ENCODE measurements at places on chromosomes 4 and X. TPM values are rescaled to one million over a fixed set of nuclear protein-coding genes. Genes with fewer than 3 reads are reported as not detected.

DNA sequence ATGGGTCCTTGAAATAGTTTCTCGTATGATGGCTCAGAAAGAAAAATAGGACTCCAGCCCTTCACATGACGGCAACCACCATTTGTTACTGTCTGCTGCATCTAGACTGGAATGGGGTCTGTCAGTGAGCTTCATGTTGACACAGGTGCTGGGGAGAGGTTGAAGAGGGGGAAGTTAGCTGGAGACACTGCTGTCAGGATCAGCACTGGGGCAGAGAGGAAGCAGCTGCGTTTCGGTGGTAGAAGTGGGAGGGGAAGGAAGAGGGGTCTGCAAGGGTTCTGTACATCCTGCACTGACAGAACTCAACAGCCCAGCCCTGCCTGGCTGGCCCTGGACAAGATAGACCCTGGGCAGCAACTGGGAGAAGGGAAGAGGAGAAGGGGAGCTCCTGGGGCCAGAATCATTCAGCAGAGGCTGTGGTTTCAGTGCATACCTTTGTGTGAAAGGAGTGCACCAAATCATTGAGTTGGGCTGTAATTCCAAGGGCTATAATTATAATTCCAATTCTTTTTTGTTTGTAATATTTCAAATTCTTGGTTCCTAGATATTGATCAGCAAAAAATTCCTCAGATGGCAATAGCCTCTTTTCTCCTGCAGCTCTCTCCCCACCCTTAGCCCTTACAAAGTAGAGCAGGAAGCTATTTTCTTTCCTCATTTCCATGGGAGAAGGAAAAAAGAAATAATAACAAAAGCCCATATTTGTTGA lies 119.4 kb upstream of the C1GALT1C1 start:
- DNase-seq: no peak

DNA sequence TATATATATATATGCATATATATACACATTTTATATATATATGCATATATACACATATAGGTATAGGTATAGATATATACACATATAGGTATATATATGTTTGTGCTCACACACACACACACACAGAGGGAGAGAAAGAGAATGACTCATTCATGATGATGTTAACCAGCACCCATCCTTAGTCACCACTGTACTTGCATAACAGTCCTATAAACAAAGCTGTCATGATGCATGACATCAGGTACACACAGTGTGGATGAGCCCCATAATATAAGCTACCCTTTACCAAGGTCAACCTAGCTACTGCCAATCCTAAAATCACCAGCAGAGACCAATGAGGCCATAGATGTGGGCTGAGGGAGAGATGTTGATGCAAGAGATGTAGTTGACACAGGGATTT lies 1408.0 kb downstream of the RAPGEF2 start:
- no peak for DNase-seq

DNA sequence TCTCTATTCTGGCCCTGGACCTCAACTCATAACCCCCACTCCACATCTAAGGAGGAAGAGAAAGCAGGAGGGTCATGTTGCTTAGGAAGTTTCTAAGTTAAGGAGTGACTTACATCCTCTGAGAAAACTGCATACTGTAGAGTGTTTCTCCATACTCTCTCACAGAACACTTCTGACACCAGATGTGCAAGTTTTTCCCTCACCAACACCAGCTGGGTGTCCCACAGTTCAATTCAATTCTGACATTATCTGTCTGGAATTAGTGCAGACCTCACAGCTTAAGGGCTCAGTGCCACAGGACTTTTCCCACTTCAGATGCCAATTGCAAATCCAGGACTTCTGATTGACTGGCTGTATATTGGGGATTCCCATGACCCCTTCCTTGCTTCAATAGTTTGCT lies 89.0 kb upstream of the SFRP2 start:
- DNase-seq: no peak

GRCh38 chr4:147336252-147336651 lies 144.6 kb upstream of the EDNRA start:
- no peak for DNase-seq

DNA sequence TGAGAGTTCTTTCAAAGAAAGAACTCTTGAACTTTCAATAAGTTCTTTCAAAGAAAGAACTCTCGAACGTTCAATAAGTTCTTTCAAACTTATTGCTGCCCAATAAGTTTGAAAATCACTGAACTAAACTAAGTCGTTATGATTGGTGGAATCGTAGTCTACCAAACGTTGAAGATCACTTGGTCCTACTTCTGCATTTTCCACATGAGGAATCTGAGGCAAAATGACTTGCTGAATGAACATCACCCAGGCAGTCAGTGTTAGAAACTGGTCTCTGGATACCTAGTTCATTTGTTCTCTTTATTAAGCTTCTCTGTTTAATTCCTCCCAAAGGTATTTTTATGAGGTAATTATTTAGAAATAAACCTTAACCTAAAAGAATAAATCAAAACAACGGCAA lies 7.1 kb upstream of the CNOT6L start:
- DNase-seq: no peak

DNA sequence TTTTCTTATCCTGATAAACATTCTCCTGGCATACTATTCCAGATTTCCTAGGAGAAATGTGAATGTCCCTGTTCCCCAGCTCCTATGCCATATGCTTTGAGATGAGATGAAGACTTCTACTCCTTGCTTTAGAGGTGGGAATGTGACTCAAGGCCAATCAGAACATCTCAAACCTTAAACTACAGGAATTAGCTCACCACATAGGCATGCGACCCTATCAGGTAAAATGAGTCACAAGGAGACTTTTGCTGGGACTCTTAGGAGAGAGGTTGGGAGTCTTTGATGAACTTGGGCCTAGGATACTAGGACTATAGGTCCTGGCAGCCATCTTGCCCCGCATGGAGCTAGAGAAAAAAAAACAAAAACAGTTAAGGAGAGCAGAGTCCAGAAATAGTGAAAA lies 5.8 kb upstream of the USO1 start:
- DNase-seq: no peak

GRCh38 chrX:38318196-38318595 lies 9.1 kb downstream of the RPGR start:
- DNase-seq: no peak

GRCh38 chr4:138510053-138510452 lies 267.9 kb upstream of the SLC7A11 start:
- no peak for DNase-seq

DNA sequence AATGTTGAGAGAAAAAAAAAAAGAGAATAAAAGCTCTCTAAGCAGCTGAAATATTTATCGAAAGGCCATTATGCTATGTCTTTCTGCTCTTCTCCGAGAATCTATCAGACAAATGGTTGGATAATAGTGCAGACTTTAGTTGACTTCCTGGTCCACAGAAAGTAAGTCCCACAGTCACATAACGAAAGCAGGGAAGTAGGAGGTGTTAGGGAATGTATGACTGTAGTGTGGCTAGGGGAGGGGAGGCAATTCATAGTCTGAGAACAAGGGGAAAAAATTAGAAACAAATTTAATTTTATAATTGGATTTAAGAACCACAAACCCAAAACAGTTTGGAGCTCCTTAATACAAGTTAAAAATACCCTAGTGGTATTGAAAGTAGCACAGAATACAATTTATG lies 79.7 kb upstream of the VEGFC start:
- DNase-seq: no peak

DNA sequence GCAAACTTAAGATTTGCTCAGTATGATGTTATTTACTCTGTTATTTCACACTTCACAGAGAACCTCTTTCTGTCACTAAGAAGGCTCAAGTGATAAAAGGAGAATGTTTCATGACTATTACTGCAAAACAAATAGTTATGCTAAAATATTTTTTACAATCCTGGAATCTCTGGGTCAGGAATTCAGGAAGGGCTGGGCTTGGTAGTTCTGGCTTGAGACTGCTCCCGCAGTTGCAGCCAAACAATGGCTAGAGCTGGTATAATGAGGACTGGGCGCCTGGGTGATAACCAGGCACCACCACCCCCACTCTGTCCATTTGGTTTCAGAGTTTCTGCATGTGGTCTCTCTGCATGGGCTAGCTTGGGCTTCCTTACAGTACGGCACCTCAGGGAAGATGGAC lies 28.7 kb upstream of the SPP1 start:
- DNase-seq: no peak

GRCh38 chrX:19388064-19388679 lies 44.4 kb downstream of the PDHA1 start:
- no peak for DNase-seq

DNA sequence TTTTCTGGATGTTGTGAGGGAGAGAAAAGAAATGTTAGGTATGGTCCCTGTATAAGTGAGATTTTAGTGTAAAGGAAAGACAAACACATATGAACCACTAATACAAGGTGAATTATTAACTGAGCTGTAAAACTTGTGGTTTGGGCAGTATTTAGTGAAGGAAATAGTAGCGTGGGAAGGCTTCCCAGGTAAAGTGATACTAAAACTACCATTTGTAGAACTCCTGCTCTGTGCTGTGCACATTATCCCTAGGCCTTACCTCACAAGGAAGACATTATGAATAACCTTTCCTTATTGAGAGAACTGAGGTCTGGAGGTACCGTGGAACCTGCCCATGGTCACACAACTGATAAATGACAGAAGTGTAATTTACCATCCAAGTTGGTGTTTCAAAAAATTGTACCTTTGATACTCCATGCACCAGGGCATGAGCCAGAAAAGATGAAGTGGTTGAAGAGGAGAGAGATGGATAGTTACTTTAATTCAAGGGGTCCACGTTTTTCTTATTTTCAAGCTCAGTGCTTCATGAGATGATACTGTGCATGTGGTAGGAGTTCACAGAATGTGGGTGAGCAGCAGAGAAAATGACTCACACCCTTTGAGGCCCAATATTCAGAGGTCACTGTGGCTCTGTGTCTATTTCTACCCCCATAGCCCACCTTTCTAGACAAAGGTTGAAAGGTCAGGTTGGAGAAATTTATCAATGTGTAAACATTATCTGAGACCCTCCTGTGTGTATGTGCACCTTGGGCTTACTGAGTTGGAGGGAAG lies 2.6 kb upstream of the VSIG4 start:
- DNase-seq: no peak

DNA sequence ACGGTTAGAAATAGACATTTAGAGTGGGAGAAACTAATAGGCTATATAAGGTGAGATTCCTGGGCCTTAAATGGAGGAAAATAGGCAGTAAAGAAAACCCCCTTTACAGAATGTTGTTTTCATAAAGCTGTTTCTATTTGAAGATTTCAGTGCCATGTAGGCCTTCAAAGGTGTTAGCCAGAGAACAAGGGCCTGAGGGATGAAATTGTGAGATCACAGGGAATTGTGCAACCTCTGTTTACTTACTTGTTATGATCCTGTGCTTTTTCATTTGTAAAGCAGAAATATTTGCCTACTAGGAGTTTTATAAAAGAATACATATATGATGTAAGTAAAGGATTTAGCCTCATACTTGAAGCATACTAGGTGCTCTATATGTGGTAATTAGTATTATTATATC lies 272.9 kb upstream of the ARX start:
- DNase-seq: no peak

DNA sequence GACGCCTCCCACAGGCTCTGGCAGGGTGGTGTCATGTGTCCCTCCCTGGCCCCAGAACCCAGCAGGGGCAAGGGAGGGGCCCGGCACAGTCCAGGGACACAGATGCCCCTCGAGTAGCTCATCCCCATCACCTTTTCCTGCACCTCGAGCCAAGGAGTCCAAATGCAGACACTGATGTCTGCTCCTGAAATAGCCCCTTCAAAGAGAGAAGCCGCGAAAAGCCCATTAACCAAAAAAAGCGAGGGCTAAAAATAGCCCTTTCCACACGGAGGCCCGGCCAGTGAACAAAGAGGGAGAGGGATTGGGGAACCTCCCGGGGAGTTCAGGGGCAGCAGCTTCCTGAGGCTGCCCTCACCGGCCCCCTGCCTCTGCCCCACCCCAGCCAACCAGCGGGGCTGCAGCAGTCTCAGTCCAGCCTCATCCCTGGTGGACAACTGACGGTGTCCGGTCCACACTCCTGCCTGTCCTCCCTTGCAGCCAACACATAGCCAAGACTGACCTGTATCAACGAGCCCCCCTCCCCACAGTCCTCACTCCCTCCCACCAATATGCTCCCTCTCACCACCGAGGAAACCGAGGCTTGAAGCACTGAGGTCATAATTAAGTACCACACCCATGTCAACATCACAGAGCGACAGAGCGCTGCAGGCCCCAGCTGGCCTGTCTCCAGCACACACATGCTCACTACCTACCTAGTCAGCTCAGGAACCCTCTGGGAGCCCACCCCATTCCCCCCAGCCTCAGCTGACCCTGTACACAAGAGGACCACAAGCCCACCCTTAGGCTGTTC lies 23.9 kb downstream of the WDR1 start:
- no peak for DNase-seq

- DNase-seq: no peak
Observed at GRCh38 chrX:84362184-84362838, 139.9 kb downstream of the HDX start.

DNA sequence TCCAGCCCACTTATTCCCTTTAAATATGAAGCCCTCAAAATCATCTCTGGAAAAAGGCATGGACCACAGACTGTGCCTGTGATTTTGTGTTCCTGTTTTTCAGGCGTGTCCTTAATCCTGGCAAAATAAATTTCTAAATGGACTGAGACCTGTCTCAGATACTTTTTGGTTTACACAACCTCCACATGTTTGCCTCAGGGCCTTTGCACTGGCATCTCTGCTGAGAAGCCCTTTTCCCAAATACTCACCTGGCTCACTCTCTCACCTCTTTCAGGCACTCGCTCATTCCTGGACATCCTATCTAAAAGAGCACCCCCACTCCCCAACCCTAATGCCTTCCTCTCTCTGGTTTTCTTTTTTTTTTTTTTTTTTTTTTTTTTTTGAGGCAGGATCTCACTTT lies 40.5 kb downstream of the CHRNA9 start:
- peak; percentile 6 for DNase-seq

DNA sequence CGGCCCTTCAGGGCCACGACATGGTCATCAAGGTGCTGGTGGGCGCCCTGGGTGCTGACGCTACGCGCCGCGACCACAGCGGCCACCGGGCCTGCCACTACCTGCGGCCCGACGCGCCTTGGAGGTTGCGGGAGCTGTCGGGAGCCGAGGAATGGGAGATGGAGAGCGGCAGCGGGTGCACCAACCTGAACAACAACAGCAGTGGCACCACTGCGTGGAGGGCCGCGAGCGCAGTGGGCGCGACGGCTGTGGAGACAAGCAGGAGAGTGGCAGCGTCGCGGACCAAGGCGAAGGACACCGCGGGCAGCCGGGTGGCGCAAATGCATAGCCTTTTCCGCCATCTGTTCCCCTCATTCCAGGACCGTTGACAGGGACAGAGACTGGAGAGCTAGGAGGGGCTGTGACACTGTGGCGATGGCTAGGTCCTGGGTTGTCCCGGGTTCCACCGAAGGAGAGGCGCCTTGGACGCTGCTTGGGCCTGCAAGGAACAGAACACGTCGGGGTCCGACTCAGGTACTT lies 919 bp downstream of the SOWAHD start:
- peak; percentile 71 for DNase-seq

DNA sequence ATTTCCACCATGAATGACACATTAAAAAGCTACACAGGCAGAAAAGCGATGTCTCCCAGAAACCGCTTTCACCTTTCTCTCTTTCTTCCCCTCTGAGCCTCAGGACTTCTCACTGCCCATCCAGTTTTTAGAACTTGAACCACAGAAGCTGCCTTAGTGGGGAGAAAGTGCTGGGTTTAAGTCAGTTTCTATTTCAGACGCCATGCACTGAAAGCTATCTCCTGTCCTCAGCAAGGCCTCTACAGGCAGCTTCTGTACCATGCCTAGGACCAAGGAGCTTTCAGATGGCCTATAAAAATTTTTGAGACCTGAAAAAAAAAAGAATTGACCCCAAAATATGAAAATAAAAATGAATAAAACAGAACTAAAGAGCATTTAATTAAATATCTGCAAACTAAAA lies 34.5 kb downstream of the RAB33B start:
- no peak for DNase-seq

The RASSF6 gene
- total RNA-seq: not detected

The LARP7 gene
- total RNA-seq: 52.9 TPM

The GASK1B gene
- 90.6 TPM for total RNA-seq

The GUCY1B1 gene
- 17.0 TPM for total RNA-seq

The MRFAP1L1 gene
- total RNA-seq: 48.6 TPM

The SLC2A9 gene
- total RNA-seq: 5.5 TPM

All from cardiac septum (tissue), 1 donor.